Stimulated activated CD8-positive, alpha-beta memory T cell treated with anti-CD3 and anti-CD28 coated beads, Interleukin-15, amount 100 ng/mL, for 48 hours (primary cell): ENCODE measurements at places on chromosomes 2 and 18.
A peak's percentile ranks its signal among the peaks of the same experiment; 100 is the strongest.

GRCh38 chr2:162782138-162782537 is 56.4 kb downstream of the KCNH7 start:
- DNase-seq, result no peak

GRCh38 chr2:172662099-172662498 is 73.5 kb upstream of the RAPGEF4 start:
- DNase-seq, result no peak

- no peak for DNase-seq
Measured at GRCh38 chr2:203246646-203247045, 7.8 kb downstream of the CYP20A1 start.

DNA sequence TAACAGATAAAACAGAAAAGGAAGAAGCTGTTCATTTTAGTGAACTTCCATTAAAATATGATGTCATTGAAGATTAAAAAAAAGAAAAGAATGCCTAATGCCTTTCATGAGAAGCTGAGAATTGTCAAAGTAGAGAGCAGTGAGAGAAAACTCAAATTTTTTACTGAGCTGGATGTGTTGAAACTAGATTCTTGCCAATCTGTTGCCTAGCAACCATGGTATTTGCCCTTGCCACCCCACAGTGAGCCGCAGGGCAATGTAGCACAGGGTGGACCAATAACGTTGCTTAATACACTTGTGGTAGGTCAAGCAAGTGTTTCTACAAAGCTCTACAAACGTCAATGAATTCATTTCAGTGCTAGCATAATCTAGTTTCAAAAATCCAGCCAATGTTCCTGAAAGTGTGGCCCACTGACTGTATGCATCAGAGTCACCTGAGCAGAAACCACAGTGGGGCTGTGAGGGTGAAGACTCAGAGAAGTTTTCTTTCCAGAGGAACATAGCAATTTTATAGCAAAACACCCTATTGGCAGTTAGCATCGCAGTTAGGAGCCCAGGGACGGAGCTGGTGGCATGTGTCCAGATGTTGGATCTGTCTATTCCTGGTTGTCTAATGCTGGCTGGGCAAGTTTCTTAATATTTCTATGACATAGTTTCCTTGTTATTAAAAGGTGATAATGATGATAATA is 132.2 kb downstream of the DOCK10 start:
- peak; percentile 22 for DNase-seq

DNA sequence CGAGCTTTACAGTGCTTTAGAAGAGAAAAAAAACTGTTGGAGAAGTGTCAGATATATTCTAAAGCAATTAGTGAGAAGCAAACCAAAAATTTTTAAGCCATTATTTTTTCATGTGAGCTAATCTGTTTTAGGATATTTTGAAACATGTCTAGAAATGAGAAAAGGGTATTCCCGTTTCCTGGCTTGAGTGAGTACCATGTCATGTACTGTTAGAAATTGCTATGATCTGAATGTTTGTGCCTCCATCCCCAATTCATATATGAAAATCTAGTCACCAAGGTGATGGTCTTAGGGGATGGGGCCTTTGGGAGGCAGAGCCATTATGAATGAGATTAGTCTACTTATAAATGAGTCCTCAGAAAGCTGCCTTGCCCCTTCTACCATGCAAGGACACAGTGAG is 493.3 kb upstream of the GCFC2 start:
- DNase-seq, result no peak

DNA sequence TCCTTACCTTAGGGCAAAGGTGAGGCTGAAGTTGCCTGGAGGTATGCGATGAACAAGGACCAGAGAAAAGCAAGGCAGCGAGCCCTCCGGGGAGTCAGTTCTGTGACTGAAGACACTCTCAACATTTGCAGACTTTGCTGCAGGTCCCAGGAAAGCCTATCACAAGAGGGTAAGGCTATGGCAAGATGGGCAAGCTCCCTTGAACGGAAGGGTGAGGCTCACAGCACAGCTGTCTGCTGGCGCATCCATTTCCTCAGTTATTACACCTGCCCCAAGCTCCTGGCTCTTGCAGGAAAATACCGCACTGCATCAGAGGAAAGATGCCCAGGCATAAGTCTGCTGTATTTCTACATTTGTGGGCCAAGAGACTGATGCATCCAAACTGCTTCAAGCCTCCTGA is 141.4 kb downstream of the BCL11A start:
- DNase-seq, result no peak

GRCh38 chr2:150376553-150377335 is 110.7 kb downstream of the RND3 start:
- no peak for DNase-seq

GRCh38 chr2:108906403-108907077 is 82.5 kb downstream of the EDAR start:
- DNase-seq, result no peak

GRCh38 chr2:222074674-222075073 is 224.1 kb downstream of the PAX3 start:
- no peak for DNase-seq

DNA sequence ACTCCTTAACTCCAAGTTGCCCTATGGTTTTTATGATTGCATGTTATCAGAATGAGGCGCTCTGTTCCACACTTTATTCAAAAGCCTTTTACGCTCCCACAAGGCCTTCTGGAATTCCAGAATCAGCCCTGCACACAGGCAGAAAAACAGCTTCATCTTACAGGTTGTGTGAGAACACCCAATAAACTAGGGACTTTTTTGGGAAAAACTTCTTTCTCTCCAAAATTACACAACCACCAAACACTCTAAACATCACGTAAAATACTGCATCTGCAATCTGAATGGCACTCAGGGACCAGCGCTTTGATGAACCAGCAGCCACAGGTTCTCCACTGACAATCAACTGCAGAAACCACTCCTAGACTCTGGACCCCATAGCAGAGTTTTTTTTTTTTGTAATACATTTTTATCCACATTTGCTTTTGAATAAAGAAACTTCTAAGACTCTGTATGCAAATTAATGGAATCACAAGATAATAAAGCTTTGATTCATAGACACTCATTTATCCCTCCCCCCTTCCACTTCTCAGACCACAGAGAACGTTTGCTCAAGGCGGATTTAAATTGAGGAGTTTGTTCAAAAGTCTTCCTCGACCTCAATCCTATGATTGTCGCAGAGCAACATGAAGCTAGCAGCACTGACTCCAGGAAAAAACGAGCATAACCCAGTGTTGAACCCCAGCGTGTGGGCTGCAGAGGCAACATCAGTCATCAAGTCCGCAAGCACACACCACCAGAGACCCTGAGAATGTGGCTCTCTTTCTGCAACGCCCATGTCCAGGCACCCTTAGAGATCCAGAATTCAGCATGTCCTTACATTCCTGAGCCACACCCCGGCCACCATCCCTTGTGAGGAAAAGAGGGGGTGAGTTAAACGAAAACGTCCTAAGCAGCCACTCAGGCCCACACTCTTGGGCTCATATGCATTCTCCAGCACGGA is 116.5 kb downstream of the MBP start:
- DNase-seq, result no peak

DNA sequence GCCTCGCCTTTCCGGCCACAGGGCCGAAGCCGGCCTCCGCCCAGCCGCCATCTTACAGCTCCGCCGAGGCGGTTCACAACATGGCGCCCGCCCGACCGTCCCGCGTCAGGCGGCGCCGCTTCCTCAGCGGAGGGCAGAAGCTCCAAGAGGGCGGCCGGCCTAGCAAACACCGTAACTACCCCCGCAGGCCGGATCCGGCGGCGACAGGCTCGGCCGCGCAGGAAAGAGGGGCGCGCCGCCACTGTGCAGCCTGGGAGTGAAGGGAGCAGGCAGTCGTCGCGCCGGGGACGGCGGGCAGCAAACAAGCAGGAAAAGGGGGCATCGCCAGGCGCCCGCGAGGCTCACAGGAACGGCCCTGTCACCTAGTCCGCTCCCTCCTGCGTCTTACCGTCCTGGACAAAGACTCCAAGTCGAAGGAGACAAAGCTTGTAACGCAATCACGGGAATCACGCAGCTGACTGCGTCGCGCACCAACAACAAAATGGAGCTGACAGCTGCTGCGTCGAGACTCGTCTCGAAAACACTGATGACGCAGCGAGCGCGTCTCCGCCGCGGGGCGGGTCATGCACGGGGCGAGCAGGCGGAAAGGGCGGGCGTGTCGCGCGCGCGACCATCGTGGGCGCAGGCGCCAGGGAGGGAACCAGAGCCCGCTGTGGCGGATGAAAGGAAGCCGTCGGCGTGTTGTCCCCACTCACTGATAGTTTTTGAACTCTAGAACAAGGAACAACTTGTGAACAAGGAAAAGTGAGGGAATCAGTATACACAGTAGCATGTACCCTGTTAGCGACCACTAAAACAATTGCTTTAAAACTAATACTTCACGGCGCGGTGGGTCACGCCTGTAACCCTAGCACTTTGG is at the start of gene CLK1:
TSS of gene CLK1 (minus strand) at position 483 of the 859 bp plus-strand sequence. CDS start 2,796 bp downstream, outside the sequence.
- DNase-seq, result peak; percentile 96

DNA sequence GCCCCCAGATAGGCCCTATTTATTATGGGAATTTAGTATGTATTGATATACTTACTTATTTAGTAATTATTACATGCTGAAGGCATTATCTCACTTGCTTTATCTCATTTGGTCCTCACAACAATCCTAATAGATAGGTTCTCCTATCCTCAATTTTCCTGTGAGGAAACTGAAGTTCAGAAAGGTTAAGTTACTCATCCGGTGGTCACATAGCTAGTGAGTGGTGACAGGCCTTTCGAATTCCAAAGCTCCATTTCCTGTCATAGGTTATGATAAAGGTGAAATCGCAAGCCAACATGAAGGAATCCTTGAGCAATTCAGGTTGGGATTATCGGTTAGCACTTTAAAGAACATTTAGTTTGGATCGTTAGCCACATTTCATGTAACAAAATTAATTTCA is 33.3 kb downstream of the NAB1 start:
- DNase-seq, result no peak

- no peak for DNase-seq
Measured at GRCh38 chr2:171505374-171505773, 16.9 kb upstream of the CYBRD1 start.

DNA sequence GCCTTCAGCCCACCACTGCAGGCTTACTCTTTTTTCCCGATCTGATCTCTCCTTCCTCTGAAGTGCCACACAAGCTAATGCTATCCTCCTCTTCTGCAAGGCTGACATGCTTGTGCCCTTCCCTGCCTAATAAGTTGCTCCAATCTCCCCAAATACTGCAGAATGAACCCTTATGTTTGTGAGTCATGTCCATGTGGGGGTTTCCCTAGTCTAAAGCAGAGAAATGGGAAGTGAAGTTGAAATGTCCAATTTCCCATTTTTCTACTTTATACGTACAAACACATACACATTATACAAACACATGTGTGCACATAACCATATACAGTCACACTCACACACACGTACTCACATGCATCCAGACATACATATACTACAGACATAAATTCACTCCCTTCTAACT is 288.1 kb upstream of the CELF4 start:
- DNase-seq, result no peak

DNA sequence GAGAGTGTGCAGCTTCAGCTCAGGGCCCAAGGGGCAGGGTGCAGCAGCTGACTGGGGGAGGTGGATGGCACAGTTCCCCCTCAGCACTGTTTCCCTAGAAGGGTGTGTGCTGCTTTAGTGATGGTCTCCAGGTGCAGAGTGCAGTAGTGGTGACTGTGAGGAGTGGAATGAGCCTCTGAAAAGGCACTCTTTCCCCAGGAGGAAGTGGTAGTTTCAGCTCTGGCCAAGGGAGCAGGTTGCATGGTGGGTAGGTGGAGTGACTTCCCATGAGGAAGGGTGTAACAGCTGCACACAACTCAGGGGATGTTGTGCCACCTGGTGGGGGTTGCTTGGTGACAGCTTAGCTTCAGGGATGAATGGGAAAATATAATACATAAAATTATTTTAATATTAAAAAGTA is 251.5 kb upstream of the NXPH2 start:
- DNase-seq, result no peak

DNA sequence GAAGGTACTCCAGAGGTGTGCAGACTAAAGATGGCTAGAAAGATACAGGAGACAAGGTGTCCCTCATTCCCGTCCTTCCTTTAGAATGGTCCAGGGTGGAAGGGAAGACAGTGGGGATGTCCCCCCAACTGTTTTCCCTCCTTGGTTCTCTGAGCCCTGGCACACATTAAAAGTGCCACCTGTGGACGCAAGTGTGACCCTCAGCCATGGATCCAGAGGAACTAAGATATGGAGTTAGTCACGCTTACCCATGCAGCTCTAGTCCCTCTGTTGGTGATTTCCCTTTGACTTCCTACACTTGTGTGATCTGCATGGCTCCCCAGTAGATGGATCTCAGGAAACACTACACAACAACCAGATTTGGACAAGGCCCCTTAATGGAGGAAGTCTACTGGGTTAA is 113.1 kb upstream of the SRD5A2 start:
- no peak for DNase-seq

DNA sequence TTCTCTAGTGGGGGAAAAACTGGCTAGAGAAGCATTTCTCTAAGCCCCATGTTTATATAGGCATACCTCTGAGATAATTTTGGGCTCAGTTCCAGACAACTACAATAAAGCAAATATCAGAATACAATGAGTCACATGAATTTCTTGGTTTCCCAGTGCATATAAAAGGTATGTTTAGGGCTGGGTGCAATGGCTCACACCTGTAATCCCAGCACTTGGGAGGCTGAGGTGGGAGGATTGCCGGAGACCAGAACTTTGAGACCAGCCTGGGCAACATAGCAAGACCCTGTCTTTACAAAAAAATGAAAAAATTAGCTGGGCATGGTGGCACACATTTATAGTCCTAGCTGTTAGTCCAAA is 22.2 kb downstream of the TSN start:
- DNase-seq, result no peak

- DNase-seq, result no peak
Measured at GRCh38 chr18:26566874-26567555, 18.7 kb upstream of the KCTD1 start.

DNA sequence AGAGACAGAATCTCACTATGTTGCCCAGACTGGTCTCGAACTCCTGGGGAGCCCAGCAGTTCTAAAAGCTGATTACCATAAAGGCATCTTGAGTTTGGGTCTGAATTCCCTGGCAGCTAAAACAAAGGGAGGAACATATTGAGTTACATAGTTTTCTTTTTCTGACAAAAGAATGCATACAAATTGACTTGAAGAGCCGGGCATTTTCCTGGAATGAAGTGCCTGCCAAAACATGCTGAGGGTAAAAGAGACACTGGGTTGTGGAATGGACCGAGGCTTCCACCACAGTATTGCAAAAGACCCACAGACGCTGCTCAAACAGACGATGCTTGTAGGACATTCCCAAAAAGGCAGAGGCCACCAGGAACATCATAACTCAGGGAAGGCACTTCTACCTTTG is 35.1 kb upstream of the ROCK2 start:
- DNase-seq, result no peak

DNA sequence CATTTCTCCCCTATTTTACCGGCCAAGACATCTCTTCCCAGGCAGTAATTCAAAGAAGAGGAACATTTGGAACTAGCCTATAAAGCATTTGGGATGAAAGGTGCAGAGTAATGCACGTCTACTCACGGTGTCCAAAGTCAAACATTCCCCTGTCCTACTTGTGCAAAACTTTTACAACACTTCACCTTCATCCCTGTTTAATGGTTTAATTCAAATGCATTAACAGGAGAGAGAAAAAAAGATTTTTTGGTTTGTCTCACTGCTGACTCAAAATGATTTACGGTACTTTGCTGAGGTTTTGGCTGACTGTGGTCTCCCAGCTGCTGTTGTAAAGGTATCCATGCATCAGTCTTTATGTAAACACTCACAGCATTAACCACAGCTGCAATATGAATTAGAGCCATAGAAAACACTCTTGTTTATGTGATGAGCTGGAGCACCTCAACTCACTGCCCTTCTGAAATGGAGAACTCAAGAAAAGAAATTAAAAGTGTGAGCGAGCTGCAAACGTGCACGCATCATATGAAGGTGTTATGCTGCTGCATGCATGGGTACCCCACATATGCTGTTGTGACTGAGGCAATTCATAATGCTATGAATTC is 220.5 kb downstream of the PIEZO2 start:
- DNase-seq, result no peak

- no peak for DNase-seq
Measured at GRCh38 chr18:36199691-36200295, 12.5 kb downstream of the MOCOS start.
